ENCODE measurements at places on chromosomes 7 and 10. TPM values are rescaled to one million over a fixed set of nuclear protein-coding genes. Genes with fewer than 3 reads are reported as not detected.

DNA sequence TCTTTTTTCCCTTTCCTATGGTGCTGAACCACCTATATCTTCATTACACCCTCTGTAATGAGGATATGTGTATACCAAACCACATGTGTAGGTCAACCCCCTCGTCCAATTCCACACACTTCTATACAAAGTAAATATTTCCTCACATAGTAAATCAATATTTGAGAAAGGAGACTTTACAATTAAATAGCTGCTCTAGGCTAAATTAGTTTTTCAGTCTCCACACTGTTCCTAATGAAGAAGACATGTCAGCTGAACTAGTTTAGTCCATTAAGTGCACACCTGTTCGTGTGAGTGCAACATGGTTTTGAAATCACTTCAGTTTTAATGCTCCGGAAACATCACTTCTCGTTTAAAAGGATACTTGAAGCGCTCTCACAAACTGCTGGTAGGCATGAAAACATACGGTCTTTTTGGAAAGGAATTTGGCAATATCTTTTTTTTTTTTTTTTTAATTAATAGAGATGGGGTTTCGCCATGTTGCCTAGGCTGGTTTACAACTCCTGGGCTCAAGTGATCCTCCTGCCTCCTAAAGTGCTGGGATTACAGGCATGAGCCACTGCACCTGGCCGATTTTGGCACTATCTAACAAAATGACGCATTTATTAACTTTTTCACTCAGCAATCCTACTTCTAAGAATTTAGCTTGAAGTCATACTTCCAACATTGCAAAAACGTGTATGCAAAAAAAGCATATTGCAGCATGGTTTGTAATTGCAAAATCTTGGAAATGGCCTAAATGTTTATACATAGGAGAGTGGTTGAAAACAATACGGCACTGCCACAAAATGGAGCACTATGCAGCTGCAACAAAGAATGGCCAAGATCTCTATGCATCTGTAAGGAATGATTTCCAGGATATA is 2.1 kb upstream of the XRCC2 start:
- DNase-seq = no peak

DNA sequence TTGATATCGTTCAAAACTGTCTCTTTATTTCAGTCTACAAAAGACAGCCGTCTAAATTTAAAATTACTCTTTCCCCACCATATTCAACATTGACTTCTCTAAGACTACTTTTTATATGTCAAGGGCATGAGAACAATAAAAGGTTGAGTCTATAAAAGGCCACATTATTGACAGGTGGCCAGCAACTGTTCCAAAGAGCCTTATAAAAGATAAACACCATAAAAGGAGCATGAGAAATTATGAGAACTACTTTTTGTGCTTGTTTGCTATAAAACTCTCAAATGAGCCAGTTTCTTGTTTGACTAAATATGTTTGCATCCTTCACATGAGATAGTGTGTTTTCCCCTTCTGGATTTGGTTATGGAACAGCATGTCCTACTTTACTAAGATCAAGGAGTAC is 189.2 kb downstream of the THSD7A start:
- DNase-seq = no peak

DNA sequence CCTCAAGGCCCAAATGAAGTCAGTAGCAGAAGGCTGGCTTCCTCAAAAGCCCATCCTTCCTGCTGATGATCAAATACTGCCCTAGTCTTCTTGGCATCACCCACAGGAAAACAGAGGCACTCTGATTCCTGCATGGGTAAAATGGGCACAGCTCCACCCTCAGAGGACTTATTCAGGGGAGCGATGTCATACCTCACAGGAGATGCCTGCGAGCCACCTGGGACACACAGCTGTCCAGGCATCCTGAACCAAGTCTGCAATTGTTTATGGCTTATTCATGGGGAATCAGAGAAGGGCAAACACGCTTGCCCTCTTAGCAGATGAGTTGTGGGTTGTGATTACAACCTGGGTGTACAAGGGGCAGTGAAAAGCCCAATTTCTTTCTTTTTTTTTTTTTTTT is 22.0 kb upstream of the LMTK2 start:
- DNase-seq = no peak

GRCh38 chr7:99167072-99167471 is 23.2 kb upstream of the SMURF1 start:
- peak; percentile 27 for DNase-seq

- DNase-seq = peak; percentile 57
Observed at GRCh38 chr10:73965890-73966768, 31.8 kb upstream of the VCL start.

- DNase-seq = no peak
Observed at GRCh38 chr7:42747044-42747443, 164.8 kb downstream of the C7orf25 start.

DNA sequence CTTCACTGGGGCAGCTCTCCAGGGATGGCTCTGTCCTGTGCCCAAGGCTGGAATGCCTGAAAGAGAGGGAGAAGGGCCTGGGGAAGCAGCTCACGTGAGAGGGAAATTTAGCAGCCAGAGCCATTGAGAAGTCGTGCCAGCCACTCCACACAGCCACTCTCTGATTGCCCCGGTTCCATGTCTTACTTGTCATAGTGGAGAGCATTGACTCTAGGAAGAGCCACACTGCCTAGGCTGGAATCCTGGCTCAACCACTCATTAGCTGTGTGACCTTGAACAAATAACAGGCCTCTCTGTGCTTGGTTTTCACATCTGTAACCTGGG is 728.0 kb downstream of the PARD3 start:
- DNase-seq = no peak

- no peak for DNase-seq
Observed at GRCh38 chr7:26891400-26892350, 27.3 kb upstream of the SKAP2 start.

DNA sequence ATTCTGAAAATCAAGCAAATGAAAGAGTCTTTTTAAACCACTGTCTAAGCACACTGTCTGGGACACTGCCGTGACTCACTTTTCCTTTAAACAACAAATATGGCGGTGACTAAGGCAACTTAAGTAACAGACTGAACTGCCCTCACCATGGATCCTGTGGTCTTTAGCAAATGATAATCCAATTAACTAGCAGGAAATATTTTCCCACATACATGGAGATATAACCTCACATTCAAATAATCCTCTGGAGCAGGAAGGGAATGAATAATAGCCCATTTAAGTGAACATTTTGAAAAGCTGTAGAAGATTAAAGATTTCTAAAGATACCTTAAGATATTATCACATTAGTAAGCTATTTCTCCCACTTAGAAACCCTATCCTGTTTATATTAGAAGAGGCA is 40.3 kb upstream of the LRRC17 start:
- DNase-seq = no peak

GRCh38 chr7:4274286-4274685 is 407.8 kb upstream of the FOXK1 start:
- DNase-seq = no peak

DNA sequence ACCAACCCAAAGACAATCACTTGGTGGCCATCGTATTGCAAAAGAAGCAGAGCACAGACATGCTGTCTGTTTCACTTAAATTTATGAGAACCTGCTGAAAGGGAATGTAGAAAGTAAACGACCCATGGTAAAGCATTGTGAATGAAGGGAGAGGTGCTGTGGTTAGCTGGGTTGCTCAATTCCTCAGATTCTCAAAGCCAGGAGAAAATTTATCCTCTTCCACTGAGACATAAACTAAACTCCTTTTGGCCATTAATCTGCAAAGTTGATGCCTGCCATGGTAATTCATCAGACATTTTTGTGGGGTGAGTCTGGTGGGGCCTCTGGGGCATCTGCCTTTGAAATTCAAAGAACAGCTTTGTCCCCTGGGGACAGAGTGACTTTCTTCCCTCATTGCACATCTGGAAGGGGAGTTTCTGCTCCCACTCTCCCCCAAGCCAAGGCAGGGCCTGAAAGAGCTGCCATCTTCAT is 951.0 kb downstream of the LRMDA start:
- DNase-seq = no peak

DNA sequence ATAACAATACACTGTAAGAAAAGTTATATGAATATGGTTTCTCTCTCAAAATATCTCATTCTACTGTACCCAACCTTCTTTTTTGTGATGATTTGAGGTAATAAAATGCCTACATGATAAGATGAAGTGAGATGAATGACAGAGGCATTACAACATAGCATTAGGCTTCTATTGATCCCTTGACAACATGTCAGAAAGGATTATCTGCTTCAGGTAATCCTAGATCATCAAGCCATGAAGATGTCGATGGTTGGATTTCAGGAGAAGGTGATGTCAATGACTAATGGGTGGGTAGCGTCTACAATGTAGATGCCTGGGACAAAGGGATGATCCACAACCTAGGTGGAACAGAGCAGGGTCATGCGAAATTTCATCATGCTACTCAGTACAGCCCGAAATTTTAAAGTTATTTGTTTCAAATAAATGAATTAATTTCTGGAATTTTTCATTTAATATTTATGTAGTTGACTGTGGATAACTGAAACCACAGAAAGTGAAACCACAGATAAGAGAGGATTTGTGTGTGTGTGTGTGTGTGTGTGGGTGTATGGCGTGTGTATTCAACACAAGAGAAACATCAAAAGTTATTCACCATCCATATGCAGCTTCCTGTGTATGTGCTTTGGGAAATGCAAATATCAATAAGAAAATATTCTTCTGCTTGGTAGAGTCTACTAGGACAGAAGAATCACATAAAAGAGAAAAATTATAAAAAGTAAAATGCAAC is 77.0 kb downstream of the MAGI2 start:
- DNase-seq = no peak

- no peak for DNase-seq
Observed at GRCh38 chr7:5395246-5395645, 28.4 kb downstream of the TNRC18 start.

DNA sequence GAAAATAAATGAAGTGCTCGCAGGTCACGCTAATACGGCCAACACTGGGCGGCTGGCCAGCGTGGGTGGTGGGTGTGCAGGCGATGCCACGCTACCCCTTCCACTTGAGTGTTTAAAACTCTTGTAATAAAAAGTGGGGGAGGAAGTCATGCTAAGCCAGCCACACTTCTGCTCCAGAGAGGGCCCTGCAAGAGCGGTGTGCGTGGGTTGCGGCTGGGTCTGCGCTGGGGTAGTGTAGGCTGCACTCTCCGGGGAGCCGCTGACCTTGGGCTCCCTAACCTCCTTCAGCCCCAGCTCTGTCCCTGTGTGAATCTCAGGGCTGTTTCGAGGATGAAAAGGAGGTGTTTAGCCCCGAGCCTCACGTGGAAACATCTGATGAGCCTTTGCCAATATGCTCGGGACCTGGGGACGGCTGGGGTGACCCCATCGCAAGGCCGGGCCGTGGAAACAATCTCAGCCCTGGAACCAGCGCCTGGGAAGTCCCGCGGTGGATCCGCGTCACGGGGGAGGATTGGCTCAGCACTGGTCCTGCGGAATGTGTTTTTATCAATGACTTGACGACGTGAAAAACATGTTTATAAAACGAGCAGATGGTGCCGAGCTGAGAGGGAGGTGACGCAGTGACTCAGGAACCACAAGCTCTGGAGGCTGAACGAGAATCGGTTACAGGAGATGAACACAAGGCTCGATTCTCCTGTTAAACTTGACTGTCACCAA is 278.5 kb downstream of the DNAJB6 start:
- peak; percentile 28 for DNase-seq

- peak; percentile 66 for DNase-seq
Observed at GRCh38 chr7:39606352-39606751, 17.0 kb upstream of the RALA start.

GRCh38 chr7:140591180-140591902 is 49.3 kb downstream of the DENND2A start:
- no peak for DNase-seq

DNA sequence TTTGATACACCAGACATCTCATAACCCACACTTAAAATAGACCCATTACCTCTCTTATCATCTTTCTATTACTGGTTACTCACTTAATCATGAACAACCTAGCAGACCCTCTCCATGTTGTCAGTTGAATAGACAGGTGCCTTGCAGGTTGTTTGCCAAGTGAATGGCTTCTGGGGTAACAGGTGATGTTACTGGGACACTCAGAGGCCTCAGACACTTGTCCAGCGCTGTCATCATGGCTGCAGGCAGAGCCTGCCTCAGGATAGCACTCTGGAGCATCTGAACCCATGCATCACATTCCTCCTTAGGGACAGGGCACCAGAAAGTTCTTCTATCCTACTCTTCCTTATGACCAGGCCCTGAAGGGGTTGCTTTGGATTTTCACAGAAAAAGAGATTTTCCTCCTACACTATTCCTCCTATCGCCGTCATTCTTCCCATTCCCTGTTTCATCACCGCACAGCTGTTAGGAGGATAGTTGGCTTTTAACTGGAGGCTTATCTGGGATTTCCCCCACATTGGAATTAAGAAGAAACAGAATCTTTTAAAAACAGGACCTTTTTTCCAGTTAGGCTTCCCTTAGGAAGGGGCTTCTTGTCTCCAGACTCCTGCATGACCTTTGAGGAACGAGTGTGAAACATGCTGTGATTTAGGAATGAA is 182.1 kb downstream of the VTI1A start:
- no peak for DNase-seq

GRCh38 chr7:151314401-151314800 is 27.2 kb upstream of the NUB1 start:
- DNase-seq = no peak

- DNase-seq = no peak
Observed at GRCh38 chr7:130894146-130894908, 160.3 kb upstream of the KLF14 start.

GRCh38 chr7:101582971-101583370 is 46.1 kb downstream of the MYL10 start:
- DNase-seq = no peak

GRCh38 chr7:24255139-24255538 is 28.9 kb upstream of the NPY start:
- no peak for DNase-seq

- DNase-seq = peak; percentile 54
Observed at GRCh38 chr7:27689591-27690164, 27.0 kb upstream of the HIBADH start.

- no peak for DNase-seq
Observed at GRCh38 chr7:89813081-89813480, 341.2 kb upstream of the STEAP1 start.

- DNase-seq = peak; percentile 86
Observed at GRCh38 chr7:112495810-112496462, 15.1 kb downstream of the LSMEM1 start.

SCIN gene
- 4.1 TPM for total RNA-seq

PDLIM1 gene
- total RNA-seq = 83.9 TPM

CALN1 gene
- total RNA-seq = not detected

WASL gene
- total RNA-seq = 56.7 TPM

ZNF467 gene
- total RNA-seq = 14.0 TPM

DNAJB9 gene
- 218 TPM for total RNA-seq

PRXL2A gene
- 23.3 TPM for total RNA-seq

MACC1 gene
- not detected for total RNA-seq

CALML3 gene
- not detected for total RNA-seq

SEMA3D gene
- 3.1 TPM for total RNA-seq

ECHDC3 gene
- total RNA-seq = 0.58 TPM

ITIH5 gene
- total RNA-seq = 24.4 TPM

AKR1C1 gene
- total RNA-seq = 17.4 TPM

PDCD4 gene
- total RNA-seq = 130 TPM

TLX1 gene
- total RNA-seq = not detected

LHFPL3 gene
- total RNA-seq = not detected

NFKB2 gene
- 9.7 TPM for total RNA-seq

PRRT4 gene
- not detected for total RNA-seq

Data from stomach (tissue), 19 donors.